AG08395 (cell line): ENCODE measurements at places on chromosomes 2 and 18.
A peak's percentile ranks its signal among the peaks of the same experiment; 100 is the strongest.

DNA sequence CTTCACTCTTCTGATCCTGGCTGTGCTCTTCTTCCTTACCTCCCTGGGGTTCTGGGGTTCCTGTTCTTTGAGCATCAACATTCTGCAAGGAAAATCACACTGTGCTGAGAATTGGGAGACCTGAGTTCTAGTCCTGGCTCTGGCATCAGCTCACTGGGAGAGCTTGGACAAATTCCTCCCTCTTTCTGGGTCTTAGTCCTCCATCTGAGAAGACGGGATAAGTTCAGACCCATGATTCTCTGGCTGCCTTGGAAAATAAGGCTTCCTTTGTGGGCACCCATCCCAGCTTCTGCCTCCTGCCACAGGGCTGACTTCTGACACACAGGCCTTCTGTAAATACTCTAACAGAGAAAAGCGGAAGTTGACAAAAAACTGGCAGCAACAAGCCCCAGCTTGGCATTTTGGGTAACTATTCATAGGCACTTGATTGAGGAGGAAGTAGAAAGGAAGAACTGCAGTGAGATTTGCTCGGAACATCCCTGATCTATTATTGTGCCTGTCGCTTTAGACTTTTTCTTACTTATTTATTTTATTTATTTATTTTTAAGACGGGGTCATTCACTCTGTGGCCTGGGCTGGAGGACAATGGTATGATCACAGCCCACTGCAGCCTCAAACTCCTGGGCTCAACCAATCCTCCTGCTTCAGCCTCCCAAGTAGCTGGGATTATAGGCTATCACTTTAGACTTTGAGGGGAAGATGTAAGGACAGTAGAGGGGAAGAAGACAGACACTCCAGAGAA is 7.9 kb downstream of the PCBP1 start:
- DNase-seq = peak; percentile 71

- no peak for DNase-seq
Measured at GRCh38 chr2:100425573-100426383, 8.3 kb upstream of the CHST10 start.

- DNase-seq = no peak
Measured at GRCh38 chr2:33123216-33123615, 176.5 kb downstream of the LTBP1 start.

GRCh38 chr2:46091961-46092667 is 205.1 kb upstream of the EPAS1 start:
- no peak for DNase-seq

DNA sequence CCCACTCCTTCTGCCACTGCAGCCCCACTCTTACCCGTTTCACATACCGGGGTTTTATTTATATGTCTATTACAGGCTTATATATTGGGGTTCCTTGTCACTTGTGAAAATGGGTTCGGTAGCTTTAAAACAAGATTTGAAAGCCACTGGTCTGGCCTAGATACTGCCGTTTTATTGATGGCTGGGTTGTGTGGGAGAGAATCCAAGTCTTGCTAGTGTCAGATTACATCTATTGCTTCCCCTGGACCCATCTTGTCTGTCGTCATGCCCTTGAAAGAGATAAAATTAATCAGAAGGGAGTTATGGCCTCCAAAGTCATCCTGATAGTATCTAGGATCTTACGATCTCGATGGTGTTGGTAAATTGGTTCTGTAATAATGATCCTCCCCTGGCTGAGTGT is 79.4 kb downstream of the EIPR1 start:
- no peak for DNase-seq

DNA sequence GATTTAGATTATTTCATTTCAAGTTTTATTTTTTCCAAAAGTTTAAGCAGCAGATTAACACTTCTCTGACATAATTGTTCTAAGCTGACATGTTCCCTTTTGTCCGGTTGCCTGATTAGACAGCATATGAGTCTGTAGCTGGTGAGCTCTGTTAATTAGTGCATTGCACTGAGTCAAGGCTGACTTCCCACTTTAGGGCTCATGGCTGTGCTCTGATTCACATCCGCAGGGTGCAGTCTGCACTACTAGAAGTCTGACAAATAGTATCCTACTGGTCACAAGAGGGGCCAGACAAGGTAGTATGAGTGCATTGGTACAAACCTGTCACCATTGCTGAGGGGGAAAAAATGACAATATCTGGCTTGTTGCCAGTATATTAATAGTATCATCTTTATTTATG is 443.9 kb upstream of the ZNF804A start:
- DNase-seq = peak; percentile 7

DNA sequence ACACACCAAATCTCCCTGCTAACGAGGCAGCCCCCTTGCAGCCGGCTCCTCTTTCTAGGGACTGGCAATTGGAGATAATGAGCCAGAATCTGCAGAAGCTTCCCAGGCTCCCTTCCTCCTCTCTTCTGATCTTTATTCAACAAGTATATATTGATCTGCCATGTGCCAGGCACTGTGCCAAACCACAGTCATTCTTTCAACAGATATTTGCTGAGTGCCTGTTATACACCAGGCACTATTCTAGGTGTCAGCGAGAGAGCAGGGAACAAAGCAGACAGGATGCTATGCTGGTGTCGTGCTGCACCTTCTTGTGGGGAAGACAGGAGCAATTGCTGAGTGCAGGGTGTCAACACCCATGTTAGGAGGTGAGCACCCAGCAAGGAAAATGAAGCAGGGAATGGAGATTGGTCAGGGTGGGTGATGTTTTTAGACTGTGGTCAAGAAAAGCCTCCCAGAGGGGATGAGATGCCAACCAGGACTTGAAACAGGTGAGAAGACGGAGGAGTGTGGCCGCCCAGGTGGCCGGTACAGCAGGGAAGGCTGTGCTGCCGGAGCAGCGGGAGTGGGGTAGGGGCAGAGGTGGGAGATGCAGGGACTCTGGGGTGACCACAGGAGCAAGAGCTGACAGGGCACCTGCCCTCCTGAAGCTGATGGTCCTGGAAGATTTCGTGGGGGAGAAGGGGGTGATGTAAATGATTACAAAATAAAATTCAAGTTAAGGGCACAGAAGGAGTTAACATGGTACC is 307.6 kb upstream of the RAB12 start:
- DNase-seq = no peak

DNA sequence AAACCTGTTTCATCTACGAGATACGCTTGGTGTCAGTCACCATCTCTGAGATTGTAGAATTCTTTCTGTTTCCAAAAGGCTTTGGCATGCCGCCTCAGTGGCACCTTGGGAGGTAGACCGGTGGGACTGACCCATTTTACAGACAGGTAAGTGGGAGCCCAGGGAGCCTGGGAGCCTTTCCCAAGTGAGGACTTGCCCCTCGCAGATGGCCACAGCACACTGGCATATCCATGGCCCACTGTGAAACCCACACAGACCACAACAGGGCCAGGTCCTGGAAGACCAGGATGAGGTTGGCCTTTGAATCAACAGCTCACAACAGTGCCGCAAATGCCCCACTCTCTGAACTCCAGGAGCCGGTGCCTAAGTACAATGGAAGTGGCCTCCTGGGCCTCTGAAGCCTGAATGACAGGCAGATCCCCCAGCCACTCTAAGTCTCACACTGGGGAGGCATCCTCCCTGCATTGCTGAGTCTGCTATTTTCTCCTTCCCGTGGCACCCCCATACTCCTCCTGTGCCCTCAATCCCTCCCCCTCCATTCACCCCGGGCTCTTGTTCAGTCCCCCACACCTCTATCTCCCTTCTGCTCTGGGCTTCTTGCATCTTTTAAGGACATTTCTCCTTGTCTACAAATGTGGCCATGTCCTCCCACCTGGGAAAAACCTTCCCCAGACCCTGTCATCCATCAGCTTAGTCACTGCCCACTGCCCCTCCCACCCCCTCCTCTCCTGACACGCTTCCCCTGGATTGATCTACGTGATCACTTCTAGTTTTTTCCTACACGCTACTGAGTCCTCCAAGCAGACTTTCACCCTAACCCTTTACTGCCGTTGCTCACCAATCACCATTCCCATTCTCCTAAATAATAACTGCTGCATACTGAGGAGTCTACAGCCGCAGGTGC is 26.2 kb downstream of the CENPA start:
- DNase-seq = no peak

- DNase-seq = peak; percentile 15
Measured at GRCh38 chr2:200929334-200930249, 33.9 kb downstream of the ORC2 start.

GRCh38 chr2:41827354-41827971 is 220.4 kb upstream of the PKDCC start:
- no peak for DNase-seq

- DNase-seq = no peak
Measured at GRCh38 chr18:28078298-28078697, 98.6 kb downstream of the CDH2 start.

DNA sequence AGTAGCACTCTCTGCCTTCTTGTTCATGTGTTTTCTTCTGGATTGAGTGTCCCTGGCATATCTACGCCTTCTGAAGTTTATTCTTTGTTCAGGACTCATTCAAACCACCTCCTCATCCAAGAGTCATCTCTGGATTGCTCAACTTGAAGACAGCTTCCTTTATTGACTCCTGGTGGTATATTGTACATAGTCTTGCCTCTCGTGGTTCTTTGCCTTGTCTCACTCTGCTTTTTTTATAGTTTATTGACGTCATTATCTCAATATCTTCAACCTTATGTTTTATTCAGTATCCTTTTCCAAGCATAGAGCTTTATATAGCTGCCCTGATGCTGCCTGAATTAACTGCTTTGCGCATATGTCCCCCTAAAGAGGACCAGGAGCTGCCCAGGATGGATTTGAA is 161.7 kb downstream of the INSIG2 start:
- DNase-seq = peak; percentile 71

DNA sequence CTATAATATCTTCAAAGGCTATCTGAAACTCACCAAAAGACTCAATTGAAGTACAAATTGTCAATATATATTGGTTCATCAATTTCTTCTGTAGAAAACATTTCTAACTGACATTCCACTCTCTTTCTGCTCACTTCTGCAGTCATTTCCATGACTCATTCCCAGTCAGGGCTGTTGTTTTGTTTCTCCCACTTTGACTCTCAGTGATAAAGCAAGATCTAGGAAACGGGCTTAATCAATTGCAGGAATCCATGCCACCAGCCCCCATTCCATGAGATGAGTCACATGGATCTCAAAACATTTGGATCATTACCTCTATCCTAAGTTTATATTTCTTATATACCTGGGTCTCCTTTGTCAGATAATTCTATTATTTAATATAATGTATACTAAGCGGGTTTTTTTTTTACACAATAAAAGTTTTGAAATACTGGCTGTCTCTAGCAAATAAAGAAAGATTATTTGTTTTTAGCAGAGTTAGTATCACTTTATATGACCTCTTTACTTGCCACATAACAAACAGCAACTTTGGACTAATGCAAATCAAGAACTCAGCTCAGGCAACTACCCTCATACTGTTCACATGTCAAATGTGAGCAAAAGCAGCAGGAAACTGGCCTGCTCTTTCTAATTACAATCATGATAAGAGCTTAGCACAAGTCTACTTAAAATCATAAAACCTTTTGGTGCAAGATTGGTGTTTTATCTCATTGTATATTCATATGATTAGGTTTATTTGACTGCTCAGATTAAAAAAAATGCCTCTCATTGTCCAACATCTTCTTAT is 251.1 kb upstream of the PIK3C3 start:
- DNase-seq = peak; percentile 25

DNA sequence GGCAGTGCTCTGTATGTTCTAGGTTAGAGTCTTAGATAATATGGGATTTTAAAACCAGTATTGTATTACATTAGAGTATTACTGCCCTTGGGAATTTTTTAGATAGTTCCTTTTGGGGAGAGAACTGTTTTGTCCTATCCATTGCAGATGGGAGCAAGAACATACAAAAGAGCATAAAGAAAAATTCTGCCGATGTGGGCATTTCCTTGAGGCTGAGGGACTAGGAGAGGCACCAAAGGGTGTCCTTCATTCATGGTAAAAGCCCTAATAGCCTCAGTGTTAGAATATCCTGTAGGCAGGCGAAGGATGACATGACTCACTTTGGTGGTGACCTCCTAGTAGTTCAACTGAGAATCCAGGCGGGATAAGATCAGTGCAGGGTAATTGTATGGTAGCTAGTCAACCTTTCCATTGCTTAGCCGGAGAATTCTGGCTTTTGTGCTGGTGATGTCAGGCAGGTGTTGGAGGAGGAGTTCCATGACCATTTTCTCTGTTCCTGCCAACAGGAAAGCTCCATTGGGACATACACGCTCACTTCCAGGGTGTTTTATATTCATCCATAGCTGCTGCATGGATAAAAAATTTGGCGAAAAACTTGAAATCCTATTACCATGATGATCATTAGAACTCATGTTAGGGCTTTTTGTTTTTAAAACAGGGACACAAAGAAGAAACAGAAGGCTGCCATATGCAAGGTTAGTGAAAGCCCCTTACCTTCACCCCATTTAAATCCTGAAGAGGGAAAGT is 28.1 kb downstream of the EPAS1 start:
- no peak for DNase-seq

DNA sequence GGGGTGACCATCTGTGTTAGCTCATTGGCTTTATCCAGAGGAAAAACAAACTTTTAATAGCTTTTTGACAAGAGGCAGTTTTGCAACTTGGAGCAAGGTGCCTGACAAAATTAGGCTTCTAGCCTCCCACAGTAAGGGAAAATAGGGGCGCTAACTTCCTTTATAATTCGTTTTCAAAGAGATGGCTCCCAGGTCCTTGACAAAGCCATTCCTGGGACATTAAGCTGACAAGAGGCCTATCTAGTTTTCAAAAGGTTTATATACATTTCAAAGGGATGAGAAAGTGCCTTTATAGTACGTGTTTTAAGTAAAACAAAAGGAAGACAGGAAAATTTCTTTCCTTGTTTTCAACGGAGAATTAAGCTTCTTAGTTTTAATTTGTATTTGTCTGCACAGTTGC is 159.4 kb upstream of the GCFC2 start:
- no peak for DNase-seq

DNA sequence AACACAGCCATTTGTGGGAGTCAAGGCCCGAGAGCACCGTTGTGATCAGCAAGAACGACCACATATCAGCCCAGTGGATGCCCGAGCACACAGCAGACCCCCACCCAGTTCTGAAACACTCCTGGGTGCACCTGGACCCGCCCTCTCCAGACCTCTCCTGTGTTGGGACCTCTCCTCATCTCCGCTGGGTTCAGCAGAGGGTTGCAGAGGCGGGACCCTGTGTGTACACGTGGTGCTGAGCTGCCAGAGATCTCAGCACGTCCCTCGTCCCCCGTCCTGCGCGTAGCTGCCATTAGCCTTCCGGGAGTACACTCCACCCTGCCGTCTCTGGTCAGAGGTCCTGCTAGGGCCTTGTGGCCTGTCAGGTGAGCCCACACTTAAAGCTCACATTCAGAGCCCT is 51.7 kb downstream of the ADI1 start:
- no peak for DNase-seq

- peak; percentile 84 for DNase-seq
Measured at GRCh38 chr18:22432657-22433137, 15.0 kb upstream of the CTAGE1 start.
